ENCODE measurements at places on chromosomes 1 and 21.

DNA sequence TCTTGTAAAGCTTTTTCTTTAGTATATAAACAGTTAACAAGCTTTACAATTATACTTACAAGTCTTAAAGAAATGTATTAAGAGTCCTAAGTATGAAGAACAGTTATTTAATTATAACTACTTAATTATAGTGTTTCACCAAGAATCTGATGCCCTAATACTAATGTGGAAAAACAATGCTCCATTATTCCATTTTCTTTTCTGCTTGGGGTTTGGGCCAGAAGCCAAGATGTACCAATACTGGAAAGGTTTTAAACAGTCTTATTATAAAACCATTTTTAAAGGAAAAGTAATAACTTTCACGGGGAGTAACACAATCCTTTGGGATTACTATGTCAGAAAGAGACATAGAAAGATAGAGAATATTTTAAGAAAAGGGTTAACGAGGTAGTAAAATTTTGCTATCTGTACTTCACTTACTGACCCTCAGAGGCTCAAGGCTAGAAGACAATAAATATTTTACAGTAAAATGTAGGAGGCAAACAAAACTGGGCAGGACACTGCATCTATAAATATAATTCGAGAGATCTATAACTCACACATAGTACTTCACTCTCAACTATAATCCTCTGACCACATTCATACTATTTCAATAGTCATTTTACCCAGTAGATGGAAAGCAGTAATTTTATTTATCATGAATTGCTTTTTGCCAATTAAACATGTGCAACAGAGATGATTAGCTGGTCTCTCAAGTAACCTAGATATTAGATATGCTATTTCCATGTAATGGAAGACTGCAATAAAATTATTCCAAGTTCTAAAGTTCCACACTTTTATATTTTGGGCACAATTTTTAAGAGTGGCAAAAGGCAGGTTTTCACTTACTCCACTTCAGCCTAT, 63.9 kb downstream of the LTN1 start:
- DNase-seq, result no peak

DNA sequence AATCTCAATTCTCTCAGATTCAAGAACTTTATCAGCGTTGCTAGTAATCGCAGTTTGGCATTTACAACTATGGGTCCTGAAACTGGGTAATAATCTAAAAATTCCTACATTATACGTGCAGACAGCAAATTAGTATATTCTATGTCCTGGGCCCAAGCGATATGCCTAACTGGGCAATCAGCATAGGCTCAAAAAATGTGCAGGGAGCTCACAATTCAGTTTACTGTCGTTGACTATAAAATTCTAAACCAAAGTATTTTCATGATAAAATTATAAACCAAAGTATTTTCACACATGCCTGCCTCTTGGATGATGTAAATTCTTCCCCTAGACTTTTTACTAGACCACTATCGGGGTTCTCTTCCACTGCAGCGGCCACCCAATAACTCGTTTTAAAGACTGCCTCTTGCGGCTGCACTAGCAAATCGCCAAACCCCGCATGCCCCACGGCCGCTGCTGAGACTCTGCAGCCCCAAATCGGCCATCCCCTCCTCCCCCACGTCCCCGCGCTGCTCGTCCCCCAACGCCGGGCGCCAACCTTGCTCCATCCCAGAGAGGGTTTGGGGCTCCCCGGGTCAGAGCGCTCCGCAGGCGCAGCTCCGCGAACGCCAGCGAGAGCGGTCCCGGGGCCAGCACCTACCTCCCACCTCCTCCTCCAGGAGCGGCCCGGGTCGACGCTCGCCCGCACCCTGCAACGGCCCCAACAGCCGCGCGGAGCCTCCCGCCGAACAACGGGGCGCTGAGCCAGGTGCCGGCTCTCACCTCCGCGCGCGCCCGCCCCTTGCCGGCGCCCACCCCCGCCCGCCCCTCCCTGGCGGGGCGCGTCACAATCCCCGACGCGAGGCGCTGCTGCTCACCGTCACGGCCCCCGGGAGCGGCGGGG, 506 bp downstream of the SSX2IP start:
- DNase-seq, result no peak

GRCh38 chr1:86169625-86170024, 13.1 kb upstream of the COL24A1 start:
- no peak for DNase-seq

DNA sequence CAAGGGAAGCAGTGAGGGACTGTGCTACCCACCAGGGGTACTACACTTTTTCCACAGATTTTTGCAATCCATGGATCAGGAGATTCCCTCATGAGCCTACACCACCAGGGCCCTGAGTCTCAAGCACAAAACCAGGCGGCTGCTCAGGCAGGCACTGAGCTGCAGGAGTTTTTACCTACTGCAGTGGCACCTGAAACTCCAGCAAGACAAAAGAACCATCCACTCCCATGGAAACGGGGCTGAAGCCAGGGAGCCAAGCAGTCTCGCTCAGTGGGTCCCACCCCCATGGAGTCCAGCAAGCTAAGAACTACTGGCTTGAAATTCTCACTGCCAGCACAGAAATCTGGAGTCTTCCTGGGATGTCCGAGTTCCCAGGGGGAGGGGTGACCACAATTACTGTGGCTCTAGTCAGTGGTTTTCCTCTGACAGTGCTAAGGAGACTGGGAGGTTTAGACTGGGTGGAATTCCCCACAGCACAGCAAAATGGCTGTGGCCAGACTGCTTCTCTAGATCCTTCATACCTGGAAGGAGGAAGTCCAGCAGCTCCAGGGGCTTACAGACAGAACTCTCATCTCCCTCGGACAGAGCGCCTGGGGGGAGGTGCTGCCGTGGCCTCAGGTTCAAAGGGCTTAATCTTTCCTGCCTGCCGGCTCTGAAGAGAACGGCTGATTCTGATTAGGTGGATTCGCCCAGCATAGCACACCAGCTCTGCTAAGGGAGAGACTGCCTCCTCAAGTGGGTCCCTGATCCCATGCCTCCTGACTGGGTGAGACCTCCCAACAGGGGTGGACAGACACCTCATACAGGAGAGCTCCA, 437.8 kb downstream of the LTN1 start:
- no peak for DNase-seq

DNA sequence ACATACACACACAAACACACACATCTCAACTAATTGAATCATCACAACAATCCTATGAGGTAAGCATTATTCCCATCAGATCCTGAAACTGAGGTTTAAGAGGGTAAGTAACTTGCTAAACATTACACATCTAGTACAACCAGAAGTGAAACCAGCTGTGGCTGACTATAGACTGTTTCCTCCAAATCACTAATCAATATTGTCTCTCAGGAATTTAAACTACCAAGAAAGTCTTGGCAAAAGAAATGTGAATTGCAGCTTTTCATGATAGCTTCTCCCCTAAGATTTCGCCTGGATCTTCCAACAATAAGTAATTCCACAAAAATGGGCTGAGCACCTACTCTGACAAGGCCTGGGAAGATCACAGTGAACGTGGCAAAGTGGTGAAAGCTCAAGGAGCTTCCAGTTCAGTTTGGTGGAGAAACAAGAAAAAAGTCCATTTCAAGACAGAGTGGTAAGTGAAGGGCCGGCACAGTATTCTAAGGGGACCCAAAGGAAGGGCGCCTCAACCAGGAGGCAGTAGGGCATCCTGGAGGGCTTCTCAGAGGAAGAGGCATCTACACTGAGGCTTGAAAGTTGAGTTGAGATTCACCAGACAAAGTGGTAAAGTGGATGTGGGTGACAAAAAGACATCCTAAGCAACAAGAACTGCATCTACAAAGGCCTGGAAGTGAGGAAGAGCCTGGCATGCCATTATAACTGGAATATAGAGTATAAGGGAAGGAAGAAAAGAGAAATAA, 22.1 kb downstream of the LRRC52 start:
- DNase-seq, result no peak

DNA sequence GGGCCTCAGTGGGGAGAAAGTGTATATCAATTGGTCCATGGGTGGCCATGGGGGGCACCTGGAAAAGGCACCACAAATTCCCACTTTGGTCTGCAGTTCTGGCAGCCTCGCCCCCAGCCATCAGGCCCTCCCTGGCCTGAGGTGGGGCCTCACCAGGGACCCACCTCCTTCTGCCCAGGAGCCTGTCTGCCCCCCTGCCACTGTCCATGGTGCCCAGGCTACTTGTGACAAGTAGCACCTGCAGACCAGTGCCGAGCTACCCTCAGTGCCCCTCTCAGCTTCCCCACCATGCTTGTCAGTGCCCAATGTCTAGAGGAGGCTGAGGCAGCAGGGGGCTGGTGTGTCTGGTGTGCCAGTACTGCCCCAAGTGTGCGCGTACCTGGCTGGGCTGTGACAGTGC, 87.1 kb upstream of the PAXBP1 start:
- DNase-seq, result no peak

DNA sequence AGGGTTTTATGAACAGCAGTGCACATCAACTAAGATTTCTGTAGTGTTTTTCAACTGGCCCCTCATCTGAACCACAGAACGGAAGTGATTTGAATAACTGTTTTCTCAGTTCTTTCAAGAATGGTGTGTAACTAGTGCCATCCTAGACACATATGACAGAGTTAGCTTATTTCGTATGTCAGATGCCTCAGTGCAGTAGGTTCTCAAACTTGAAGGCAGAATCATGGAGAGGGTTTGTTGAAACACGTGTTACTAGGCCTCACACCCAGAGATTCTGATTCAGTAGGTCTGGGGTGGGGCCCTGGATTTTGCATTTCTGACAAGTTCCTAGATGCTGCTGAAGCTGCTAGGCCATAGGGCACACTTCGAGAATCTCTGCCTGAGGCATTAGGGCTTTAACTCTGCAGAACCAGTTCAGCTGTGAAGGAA, 49.0 kb downstream of the SCCPDH start:
- DNase-seq, result no peak

DNA sequence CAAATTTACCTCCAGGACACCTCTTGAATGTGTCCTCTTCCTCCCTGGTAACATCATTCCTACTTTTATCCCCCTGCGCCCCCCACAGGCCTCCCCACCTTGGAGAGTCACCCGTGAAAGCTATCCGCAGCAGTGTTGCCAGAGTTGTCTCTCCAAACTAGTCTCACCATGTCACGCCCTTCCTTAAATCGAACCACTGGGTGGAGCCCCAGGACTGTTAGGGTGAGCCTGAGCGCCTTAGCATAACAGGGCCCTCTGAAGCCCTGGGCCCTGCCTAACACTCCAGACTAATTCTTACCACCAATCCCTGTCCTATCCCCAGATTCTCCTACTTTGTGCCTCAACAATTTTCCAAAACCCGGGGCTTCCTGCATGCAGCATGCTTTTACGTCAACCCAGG, 35.0 kb downstream of the HSD3B2 start:
- no peak for DNase-seq

DNA sequence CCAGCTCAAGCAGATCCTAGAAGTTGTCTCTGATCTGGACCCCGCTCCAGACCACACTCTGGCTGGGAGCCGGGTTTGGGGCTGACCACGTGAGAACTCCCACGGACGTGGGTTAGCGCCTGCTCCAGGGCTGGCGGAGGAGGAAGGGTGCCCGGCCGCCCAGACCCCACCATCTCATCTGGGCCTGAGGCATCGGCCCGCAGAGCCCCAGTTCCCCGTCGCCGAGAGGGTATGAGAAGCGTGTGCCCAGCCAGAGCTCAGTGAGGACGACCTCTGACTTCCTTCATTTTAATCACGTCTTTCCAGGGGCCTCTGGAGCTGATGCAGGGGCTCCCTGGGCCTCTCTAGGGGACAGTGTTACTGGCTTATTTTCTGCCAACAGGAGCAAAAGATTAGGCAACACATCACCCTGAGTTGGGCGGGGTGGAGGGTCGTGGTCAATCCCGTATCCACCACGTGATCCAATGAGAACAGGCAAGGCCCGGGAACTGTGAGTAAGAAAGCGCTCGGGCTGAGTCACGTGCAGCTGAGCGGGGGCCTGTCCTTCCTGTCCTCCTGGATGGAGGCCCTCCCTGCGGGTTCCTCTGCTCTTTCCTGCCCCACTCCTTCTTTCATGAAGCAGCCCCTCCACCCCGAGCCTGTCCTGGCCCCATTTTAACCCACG, 81.1 kb downstream of the SIK1 start:
- DNase-seq, result no peak

DNA sequence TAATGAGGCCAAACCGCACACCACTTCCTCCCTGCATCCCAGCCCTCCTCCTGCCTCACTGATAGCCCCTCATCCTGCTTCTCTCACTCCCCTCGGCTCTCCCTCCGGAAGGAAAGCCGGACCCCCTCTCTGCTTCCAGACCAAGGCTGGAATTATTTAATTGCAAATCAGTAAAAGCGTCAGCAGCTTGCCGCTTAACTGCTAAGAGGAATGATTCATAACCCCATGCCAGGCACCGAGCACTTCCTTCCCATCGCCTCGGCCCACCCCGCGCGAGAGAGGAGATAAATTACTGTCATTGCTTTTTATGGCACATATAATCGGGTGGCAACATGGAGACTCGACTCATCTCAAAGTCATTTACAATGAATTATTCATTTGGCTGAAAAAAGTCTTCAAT, 77.3 kb downstream of the UBIAD1 start:
- no peak for DNase-seq

DNA sequence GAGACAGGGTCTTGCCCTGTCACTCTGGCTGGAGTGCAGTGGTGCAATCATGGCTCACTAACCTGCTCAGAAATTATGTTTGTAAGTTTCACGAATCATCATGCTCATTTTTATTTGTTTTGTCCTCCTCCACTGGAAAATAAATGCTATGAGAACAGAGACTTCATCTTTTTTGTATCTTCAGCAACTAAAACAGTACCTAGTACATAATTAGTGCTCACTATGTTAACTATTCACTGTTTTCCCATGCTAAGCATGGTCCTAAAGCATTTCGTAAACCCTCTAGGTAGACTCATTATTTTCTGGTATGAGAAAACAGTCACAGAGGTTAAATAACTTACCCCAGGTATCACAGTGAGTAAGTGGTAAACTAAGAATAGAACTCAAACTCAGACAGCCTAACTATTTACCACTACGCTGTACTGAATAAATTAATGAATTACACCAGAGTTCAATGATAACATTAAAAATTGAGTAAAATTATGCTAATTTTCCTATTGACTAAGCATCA, 118.4 kb downstream of the RERE start:
- no peak for DNase-seq

- no peak for DNase-seq
These were observed 75.6 kb downstream of the PLA2G4A start for GRCh38 chr1:186904361-186904760.

DNA sequence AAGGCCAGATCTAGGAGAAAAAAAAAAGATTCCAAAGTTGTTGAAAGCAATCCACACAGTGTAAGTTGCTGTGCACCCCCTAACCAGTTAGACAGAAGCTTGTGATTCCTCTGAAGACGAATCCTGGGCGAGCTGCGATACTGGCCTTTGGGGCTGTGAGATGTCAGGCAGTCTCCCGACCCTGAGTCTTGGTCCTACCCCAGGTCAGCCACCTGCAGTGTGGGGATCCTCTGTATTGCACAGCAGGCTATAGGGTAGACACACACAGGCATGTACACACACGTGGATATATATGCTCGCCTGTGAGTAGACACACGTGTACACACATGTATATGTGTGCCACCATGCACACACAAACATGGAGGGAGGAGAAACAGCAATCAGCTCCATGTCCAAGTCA, 12.9 kb downstream of the ACTRT2 start:
- no peak for DNase-seq

GRCh38 chr21:44653656-44654575, 543 bp downstream of the KRTAP12-4 start:
- DNase-seq, result no peak

- no peak for DNase-seq
These were observed 2.3 kb downstream of the NENF start for GRCh38 chr1:212434992-212435391.
